Activated CD8-positive, alpha-beta memory T cell treated with anti-CD3 and anti-CD28 coated beads for 1 hour (primary cell): ENCODE measurements at places on chromosomes 3 and 15.

- DNase-seq: no peak
These were observed 89.9 kb upstream of the P3H2 start for GRCh38 chr3:190210608-190211007.

DNA sequence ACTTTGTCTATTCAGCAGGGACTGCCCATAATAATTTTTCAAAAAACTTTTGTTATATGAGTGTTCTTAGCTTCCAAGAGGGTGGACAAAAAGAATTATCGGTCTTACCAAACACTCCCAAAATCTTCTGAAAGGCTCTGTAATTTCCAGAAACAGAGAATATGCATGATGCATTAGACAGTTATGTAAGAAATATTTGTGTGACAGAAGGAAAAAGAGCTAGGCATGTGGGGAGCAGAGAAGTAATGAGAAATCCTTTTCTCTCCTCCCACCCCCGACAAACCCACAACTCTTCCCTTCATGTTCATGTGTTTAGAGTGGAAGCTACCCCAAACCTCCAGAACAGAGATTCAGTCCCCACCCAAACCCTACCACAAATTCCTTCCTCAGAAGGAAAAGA is 86.8 kb downstream of the MYO5A start:
- no peak for DNase-seq

DNA sequence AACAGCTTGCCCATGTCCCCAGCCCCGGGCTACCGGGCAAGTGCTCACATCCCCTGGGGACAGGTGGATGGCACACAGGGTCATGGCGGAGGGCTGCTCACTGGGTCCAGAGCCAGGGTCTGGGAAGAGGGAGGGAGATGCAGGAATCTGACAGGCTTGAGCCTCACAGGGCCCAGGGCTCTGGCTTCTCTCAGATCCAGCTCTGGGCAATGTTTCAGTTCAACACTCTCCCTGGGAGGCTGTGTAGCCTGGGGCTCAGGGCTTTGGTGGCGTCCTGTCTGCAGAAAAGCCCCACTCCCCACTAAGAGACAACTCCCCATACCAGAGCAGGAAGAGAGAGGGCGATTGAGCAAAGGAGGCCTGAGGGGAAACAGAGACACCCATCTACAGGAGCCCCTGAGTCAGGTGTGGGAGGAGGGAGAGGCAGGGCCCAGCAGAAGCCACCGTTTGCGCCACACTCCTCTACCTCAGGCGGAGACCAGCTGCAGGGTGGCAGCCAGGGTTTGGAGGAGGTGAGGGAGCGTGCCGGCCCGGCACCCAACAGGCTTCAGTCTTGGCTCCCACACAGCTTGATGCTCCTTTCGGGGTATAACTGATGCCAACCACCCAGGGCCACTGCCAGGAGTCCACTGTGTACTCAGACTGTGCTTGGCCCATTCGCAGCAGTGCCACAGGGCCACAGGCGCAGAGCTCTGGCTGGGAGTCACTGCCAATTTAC is 16.8 kb upstream of the SRP14 start:
- no peak for DNase-seq

GRCh38 chr3:61080737-61081445 is 170.4 kb downstream of the FHIT start:
- no peak for DNase-seq

GRCh38 chr3:4601892-4602291 is 108.7 kb downstream of the ITPR1 start:
- DNase-seq: no peak

GRCh38 chr3:39781025-39781424 is 28.4 kb upstream of the MYRIP start:
- no peak for DNase-seq

- no peak for DNase-seq
These were observed 37.6 kb downstream of the SLCO3A1 start for GRCh38 chr15:91891101-91891500.

- DNase-seq: no peak
These were observed 8.2 kb downstream of the NDUFB4 start for GRCh38 chr3:120604382-120604781.

- DNase-seq: no peak
These were observed 5.0 kb upstream of the RAMAC start for GRCh38 chr15:82980981-82981380.

- no peak for DNase-seq
These were observed 19.3 kb upstream of the ZNF148 start for GRCh38 chr3:125394406-125394805.

- DNase-seq: no peak
These were observed 59.0 kb downstream of the RORA start for GRCh38 chr15:61169904-61170695.

GRCh38 chr3:152623286-152623911 is 211.5 kb upstream of the P2RY1 start:
- DNase-seq: no peak

DNA sequence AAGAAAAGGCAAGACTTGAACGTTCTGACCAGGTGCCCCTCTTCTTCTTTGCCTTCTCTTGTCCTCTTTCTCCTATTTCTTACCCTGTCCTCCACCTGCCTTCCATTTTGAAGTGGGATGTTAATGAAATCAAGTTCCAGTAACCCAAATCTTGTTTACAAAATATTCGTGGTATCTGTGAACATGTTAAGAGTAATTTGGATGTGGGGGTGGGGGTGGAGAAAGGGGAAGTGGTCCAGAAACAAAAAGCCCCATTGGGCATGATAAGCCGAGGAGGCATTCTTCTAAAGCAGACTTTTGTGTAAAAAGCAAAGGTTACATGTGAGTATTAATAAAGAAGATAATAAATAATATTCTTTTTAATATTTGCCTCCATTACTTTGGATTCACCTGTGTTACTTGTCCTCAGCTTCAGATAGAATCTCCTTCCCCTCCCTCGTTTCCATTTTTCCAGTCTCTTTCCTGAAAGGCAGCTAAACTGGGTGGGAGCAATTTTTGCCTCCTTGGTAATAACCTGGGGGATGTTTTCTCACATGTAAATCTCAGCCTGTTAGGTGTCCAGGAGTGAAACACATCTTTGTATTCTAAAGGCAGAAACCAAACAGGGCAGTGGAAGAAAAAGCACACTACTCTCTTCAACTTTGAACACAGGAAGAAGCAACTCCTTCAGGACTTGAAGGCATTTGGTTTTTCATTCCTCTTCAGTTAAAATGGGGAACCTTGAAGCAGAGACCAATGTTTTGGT is 3.2 kb downstream of the CHST2 start:
- DNase-seq: no peak

GRCh38 chr3:196617256-196617655 is 22.2 kb upstream of the NRROS start:
- no peak for DNase-seq

DNA sequence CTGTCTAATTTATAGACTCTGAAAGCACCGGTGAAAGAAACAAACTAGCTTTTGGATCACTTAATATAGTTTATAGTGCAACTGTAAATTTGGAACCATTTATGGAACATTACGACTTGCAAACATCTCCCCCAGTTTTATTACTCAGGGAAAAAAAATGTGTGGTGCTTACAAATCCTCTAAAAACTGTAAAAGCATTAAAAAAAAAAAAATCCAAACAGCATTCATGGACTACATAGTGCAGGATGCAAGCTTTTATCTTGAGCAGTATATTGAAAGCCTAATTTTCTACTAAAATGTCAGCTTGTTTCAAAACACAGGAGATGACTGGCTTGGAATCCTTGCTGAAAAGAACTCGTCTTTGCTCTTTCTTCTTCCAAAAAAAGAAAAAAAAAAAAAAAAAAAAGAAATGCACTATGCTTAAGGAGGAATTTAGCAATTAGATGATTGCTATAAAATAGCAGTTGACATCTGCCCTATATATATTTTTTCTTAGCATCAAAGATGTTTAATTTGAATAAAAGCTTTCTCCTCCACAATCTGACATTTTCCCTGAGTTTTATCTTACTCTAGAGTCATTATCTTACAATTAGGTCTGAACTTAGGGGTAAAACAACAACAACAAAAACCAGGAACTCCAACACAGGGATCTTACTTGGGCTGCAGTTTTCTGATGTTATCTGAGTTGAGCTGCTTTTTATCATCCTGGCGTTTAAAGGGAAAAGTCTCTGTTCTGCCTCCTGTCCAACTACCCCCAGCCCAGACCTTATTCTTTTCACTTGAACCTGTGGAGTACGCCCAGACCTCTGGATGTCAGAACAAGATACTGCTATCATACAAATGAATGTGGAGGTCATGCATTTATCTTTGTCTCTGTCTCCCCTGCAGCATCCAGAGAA is 62.6 kb upstream of the PDZRN3 start:
- no peak for DNase-seq

GRCh38 chr3:69509288-69509687 is 123.4 kb upstream of the FRMD4B start:
- DNase-seq: no peak

DNA sequence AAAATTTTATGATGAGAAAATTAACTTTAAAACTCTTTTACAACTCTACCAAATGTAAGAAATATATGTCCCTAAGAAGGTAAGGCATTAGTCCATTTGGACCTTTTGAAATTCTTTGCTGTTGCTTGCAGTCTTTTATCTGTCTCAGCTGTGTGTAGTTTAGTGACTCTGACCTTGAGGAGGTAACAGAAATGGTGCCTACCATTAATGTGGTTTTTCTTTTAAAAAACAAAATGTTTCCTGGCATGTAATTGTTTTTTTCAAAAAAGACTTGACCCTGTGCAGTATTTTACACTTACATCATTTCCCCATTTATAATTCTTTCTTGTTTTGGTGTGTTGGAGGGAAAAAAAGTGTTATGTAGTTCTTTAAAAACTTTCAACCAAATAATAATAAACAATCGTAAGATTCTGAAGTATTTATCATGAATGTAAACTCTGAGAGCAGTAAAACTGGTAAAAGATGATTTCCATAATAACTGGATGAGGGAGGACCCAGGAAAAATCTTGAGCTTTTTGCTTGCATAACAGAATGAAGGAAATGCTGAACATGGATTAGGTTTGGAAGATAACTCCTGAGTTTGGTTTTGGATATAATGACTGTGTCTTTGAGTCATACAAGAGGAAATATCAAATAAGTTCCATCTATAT is 225.1 kb downstream of the CHST2 start:
- DNase-seq: no peak

- DNase-seq: no peak
These were observed 25.8 kb upstream of the NFKBIZ start for GRCh38 chr3:101823525-101823924.

DNA sequence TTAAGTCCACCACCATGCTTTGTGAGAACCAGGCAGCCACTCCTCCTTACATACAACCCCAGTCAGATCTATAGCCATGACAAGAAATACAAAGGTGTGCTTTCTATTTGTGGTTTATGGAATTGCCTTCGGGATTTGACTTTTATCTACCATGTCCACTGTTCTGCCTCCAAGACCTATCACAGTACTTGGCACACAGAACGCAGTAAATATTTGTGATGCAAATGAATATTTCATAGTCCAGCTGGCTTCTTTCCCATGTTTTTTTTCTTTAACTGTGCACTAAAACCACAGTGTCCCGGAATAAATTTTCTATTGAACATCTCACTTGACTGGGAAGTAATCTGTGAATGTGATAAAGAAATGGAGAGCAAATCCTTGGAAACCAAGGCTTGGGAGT is 314.7 kb downstream of the RORA start:
- no peak for DNase-seq

- DNase-seq: no peak
These were observed 3.2 kb upstream of the RAD51 start for GRCh38 chr15:40691737-40692136.

GRCh38 chr15:95577927-95578326 is 752.6 kb upstream of the NR2F2 start:
- no peak for DNase-seq

- no peak for DNase-seq
These were observed 149.8 kb upstream of the KCNMB2 start for GRCh38 chr3:178386401-178386800.

DNA sequence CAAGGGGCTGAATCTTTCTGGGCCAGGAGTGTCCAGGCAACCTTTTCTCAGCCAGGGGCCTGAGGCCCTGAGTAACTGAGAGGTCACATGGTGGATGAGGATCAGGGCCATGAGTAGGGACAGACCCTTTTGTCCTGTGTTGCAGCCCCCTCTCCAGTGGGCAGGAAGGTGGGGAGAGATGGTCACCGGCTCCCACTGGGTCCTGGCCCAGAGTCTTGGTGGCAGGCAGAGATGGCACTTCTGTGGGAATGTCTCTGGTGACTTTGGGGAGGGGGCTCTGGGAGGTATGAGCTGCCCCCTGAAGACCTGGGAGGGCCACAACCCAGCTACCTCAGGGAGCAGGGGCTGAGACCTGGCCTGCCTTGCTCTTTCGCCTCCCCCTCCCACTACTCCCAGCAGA is 6.8 kb downstream of the ESYT3 start:
- no peak for DNase-seq

- DNase-seq: no peak
These were observed 200.9 kb upstream of the ZPLD1 start for GRCh38 chr3:102233881-102234280.

- DNase-seq: no peak
These were observed 33.6 kb downstream of the CD200R1L start for GRCh38 chr3:112813016-112813415.

DNA sequence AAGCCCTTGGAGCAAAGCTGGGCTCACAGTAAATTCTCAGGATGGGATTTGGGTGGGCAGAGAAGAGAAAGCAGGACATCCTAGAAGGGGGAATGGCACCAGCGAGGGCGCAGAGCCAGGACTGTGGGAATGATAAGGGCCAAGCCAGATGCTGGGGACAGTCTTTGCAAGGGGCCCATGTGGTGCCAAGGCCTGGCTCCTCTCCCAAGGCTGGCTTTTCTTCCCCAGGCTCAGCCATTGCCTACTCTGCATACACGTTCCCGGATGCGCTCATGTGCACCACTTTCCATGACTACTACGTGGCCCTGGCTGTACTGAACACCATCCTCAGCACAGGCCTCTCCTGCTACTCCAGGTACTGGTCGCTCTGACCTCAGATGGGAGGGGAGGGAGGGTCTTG is 24.7 kb upstream of the KIF23 start:
- no peak for DNase-seq

DNA sequence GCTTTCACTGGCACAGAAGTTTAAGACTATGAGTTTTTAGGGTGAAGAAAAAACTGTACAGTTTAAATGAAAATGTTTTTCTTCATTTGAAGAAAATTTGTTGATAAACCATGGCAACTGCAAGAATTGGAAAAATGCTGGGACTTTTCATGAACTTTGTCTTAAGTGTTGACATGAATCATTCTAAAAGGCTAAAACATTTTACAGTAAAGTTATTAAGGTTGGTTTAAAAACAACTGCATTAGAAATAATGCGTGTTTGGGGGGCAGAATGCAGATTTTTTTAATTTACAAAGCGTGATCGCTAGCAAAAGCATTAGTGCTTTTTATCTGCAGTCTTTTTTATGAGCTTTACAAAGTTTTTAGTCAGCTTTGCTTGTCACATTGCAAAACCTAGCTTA is 601.9 kb upstream of the TGFBR2 start:
- DNase-seq: no peak

- no peak for DNase-seq
These were observed 80.7 kb downstream of the SMAD6 start for GRCh38 chr15:66782785-66783184.

DNA sequence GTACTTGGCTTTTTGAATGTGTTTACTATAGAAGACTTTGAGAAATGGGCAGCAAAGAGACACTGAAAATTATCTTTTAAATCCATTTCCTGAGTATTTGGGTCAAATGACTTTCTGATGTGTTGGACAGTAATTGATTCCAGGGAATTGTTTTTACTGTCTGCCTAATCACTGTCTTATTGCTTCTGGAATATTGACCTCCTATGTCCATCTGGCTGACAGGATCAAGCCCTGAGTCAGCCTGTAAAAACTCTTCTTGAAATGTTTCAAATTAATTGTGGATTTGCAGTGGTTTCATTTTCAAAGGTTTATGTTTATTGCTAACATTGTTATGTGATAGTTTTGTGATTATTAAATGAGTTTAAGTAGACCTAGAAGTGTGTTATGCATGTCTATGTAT is 50.6 kb upstream of the MLF1 start:
- no peak for DNase-seq

GRCh38 chr3:81354119-81354518 is 407.3 kb downstream of the GBE1 start:
- DNase-seq: no peak
